ENCODE measurements at places on chromosomes 5 and 9.

GRCh38 chr5:135240781-135241360 is 158.2 kb downstream of the MACROH2A1 start:
- DNase-seq, result no peak

DNA sequence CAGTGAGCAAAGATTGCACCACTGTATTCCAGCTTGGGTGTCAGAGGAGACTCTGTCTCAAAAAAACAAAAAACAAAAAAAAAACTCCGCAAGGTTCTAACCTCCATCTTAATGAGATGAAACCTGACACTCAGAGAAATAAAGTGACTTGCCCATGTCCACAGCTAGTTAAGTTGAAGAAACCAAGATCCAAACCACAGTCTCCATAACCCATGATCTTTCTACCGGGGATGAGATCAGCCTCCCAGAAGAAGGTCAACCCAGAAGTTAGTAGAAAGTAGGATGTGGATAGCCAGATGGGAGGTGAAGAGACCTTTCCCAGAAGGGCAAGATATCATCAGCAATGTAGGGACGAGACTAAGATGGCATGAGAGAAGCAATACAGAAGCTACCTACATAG is 140.4 kb upstream of the ADRA1B start:
- no peak for DNase-seq

- DNase-seq, result no peak
Measured at GRCh38 chr5:51657340-51658240, 274.3 kb downstream of the ISL1 start.

- no peak for DNase-seq
Measured at GRCh38 chr5:32880796-32881195, 169.7 kb downstream of the NPR3 start.

- no peak for DNase-seq
Measured at GRCh38 chr5:169279125-169279524, 21.8 kb downstream of the SLIT3 start.

DNA sequence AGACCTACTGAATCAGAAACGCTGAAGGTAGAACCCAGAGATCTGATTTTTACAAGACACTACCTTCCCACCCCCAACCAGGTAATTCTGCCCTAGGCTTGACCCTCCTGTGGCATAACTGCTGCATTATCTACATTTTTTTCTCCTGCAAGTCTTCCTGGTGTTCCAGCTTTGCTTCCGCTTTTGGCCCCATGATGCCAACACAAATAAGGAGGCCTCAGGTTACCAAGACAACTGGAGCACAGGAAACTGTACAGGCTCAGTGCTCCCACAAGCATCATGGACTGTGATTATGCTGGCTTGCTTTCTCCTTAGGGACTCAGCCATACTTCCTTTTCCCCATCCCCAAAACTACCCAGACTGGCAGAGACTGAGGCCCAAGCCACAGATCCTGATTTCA is 6.6 kb upstream of the MSMP start:
- no peak for DNase-seq

DNA sequence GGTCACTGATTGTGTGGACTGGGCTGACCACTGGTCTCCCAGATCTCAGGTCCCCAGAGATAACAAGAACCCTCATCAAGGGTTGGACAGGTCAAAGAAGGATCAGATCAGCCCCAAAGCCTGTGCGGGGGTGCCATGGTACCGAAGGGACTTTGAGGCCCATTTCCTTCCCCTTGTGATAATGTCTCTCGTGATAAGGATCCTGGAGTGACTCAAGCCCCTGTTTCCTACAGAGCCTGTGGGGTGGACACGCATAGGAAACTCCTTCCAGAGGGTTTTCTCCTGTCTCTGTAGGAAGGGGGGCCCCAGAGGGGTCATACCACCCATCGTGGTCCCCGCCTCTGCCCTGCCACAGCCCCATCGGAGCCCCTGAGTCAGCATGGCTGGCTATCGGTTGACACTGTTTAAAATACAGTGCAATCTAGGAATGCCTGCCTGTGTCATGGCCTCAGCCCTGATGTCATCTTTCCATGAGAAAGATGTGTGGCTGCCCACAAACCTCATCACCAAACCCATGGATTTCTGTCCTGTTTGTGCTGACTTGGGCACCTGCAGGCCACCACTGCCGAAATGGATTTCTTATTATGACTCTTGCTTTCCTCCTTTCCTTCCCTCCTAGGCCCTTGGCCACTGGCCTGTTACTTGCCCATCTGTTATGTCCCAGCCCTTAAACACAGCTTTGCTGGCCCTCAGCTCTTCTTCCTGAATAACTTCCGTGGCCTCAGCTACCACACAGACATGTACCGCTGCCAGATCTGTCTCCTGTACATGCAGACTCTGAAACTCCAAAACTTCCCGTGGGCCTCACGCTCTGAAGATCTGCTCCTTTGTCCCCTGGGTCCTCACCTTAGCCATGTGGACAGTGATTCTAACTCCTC is 2.9 kb upstream of the CSF2 start:
- peak; percentile 56 for DNase-seq

All from activated CD4-positive, alpha-beta T cell treated with anti-CD3 and anti-CD28 coated beads, Interleukin-2, Interleukin-4, amounts not matched to agents 100 ng/mL and 50 ng/mL, durations not matched to agents 16 hours and 8 hours (primary cell).